H9 (cell line): ENCODE measurements at places on chromosomes 3 and 15. TPM values are rescaled to one million over a fixed set of nuclear protein-coding genes. Genes with fewer than 3 reads are reported as not detected.

RPL14 gene
- 2,490 and 2,505 TPM in 2 replicates for total RNA-seq

DLL4 gene
- 0.28 and 0.35 TPM in 2 replicates for total RNA-seq

WNT7A gene
- total RNA-seq, result not detected in 2 replicates

DPPA2 gene
- 3.1 and 3.2 TPM in 2 replicates for total RNA-seq

CLRN1 gene
- not detected in 2 replicates for total RNA-seq

CNTN4 gene
- 1.6 TPM in 2 replicates for total RNA-seq

SLC9C1 gene
- total RNA-seq, result 0.15 and 0.50 TPM in 2 replicates

SQOR gene
- 0.17 TPM in 1 of 2 replicates, not detected in the other for total RNA-seq

GOLGA6L26 gene
- not detected in 2 replicates for total RNA-seq

LRRC31 gene
- total RNA-seq, result not detected in 2 replicates

SLC27A2 gene
- total RNA-seq, result 6.2 and 7.0 TPM in 2 replicates

ACAD9 gene
- total RNA-seq, result 37.6 and 43.1 TPM in 2 replicates

RAMAC gene
- 35.8 and 35.9 TPM in 2 replicates for total RNA-seq

UCN2 gene
- total RNA-seq, result 0.42 and 0.68 TPM in 2 replicates
